Thoracic aorta (tissue), 2 donors: ENCODE measurements at places on chromosomes 3 and 15. TPM values are rescaled to one million over a fixed set of nuclear protein-coding genes. Genes with fewer than 3 reads are reported as not detected.

Gene RTP4
- 0.63 TPM for total RNA-seq

Gene SLC12A1
- total RNA-seq = 0.85 TPM

Gene FBXW12
- total RNA-seq = not detected

Gene MAP1A
- 39.4 TPM for total RNA-seq

Gene LRRC3B
- not detected for total RNA-seq

Gene ADAMTS17
- total RNA-seq = 8.1 TPM

Gene DAZL
- total RNA-seq = not detected

Gene A4GNT
- total RNA-seq = not detected

DNA sequence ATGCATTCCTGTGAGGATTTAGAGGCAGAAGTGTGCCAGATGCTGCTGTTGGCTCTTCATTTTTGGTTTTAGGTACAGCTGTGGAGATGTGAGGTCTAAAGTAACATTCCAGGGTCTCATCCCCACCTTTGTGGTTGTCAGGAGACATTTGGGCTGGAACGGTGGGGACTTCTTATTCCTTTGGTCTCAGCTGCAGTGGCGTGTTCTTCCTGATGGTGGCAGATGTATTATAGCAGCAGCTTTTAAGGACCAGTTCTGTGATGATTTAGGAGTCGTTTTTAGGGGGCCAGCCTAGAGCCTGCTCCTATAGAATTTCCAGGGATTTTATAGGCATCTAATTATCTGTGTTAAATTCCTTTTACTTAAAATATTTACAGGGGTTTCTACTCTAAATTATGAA lies 221.0 kb upstream of the EOMES start:
- no peaks in the 10 kb centered on the region for H3K27me3 ChIP-seq
- DNase-seq = no peak
- H3K27ac ChIP-seq = no peak overlapping the region
- H3K36me3 ChIP-seq = no peaks in the 10 kb centered on the region

DNA sequence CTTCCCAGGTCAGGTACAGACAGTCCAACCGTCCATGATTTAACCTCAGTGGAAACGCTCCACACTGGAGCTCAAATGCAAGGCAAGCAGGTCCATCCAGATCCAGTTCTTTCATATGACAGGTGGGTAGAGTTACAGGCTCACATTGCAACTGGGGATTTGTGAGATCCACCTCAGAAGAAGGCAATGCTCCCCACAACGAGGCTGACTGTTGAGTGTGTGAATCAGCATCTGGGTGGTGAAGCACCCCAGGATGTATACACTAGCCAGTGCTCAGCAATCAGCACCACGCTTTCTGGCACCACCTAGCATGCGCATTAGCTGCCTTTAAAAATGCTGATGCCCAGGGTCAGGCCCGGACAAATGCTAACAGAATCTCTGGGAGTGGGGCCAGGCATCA lies 343.5 kb upstream of the ICE2 start:
- H3K27me3 ChIP-seq = no peaks in the 10 kb centered on the region
- H3K4me1 ChIP-seq = no peaks in the 10 kb centered on the region

GRCh38 chr3:173096140-173096539 lies 44.9 kb downstream of the SPATA16 start:
- H3K27me3 ChIP-seq = no peaks in the 10 kb centered on the region
- DNase-seq = no peak
- no peak overlapping the region for H3K4me3 ChIP-seq
- H3K27ac ChIP-seq = no peak overlapping the region
- no peaks in the 10 kb centered on the region for H3K4me1 ChIP-seq

DNA sequence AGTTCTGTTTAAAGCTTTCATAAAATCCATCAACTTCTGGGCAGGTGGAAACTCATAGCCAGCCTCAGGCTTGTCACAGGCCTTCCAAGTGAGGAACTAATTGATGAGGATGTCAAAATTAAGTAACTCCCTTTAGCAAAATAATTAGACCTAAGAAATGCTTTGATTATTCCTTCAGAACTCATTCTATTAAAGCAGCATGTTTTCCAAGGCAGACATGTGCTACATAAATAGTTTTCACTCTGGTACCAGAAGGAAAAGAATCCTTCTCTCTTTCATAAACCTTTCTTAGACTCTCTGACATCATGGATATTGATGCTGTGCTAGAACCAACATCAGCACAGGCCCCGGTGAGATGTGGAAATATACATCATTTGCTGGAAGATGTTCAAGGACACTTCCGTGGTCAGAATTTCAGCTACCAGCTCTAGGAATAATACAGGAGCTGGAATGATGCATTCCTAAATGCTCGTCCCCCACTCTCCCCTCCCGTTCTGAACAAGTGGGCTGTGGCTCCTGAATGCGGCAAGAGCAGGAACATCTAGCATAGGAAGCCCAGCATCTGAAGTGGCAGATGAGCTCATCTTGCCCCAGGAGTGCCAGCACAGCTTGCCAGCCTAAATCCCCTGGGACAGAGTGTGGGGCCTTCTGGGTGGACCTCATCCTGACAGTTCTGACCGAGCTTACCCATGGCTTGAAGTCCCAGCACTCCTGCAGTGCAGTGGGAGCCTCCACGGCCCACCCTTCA lies 82.4 kb downstream of the WWTR1 start:
- peak overlapping the region; percentile 39 for H3K4me3 ChIP-seq
- H3K27me3 ChIP-seq = no peaks in the 10 kb centered on the region
- peaks cover 98% of the 10 kb centered on the region for H3K4me1 ChIP-seq
- peaks cover 4% of the 10 kb centered on the region for H3K36me3 ChIP-seq
- H3K27ac ChIP-seq = peak overlapping the region; percentile 88

GRCh38 chr3:3259181-3259580 lies 79.7 kb upstream of the CRBN start:
- no peak for DNase-seq
- H3K4me1 ChIP-seq = no peaks in the 10 kb centered on the region
- H3K27me3 ChIP-seq = no peaks in the 10 kb centered on the region
- H3K4me3 ChIP-seq = no peak overlapping the region
- no peaks in the 10 kb centered on the region for H3K36me3 ChIP-seq
- H3K27ac ChIP-seq = no peak overlapping the region

DNA sequence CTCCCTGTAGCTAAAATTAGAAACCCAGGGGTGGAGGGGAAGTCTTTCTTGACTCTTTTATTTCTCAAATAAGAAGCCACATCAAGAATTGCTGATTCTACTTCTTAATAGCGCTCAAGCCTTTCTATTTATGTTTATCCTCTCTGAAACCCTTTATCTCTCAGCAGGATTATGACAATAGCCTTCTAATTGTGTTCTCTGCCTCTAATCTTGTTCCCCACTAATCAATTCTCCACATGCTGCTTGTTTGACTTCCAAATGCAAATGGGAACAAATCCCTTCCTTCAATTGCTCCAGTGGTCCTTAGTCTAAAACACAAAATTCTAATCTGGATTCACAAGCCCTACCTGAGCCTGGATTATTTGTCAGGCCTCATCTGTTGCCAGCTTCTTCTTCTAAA lies 43.7 kb upstream of the CFAP20DC start:
- H3K4me1 ChIP-seq = no peaks in the 10 kb centered on the region
- H3K36me3 ChIP-seq = no peaks in the 10 kb centered on the region
- no peak overlapping the region for H3K27ac ChIP-seq

- H3K27ac ChIP-seq = peak overlapping the region; percentile 69
- peaks cover 27% of the 10 kb centered on the region for H3K4me1 ChIP-seq
- H3K36me3 ChIP-seq = no peaks in the 10 kb centered on the region
- H3K27me3 ChIP-seq = no peaks in the 10 kb centered on the region
These were observed 21.5 kb downstream of the KLHL25 start for GRCh38 chr15:85773249-85773648.

GRCh38 chr15:55627730-55628368 lies 39.7 kb upstream of the PYGO1 start:
- no peak overlapping the region for H3K4me3 ChIP-seq
- DNase-seq = no peak
- no peaks in the 10 kb centered on the region for H3K36me3 ChIP-seq
- no peaks in the 10 kb centered on the region for H3K27me3 ChIP-seq
- H3K4me1 ChIP-seq = no peaks in the 10 kb centered on the region

GRCh38 chr3:5006755-5007202 lies 27.5 kb downstream of the BHLHE40 start:
- H3K4me1 ChIP-seq = no peaks in the 10 kb centered on the region
- no peaks in the 10 kb centered on the region for H3K36me3 ChIP-seq
- no peak overlapping the region for H3K27ac ChIP-seq
- no peak for DNase-seq

DNA sequence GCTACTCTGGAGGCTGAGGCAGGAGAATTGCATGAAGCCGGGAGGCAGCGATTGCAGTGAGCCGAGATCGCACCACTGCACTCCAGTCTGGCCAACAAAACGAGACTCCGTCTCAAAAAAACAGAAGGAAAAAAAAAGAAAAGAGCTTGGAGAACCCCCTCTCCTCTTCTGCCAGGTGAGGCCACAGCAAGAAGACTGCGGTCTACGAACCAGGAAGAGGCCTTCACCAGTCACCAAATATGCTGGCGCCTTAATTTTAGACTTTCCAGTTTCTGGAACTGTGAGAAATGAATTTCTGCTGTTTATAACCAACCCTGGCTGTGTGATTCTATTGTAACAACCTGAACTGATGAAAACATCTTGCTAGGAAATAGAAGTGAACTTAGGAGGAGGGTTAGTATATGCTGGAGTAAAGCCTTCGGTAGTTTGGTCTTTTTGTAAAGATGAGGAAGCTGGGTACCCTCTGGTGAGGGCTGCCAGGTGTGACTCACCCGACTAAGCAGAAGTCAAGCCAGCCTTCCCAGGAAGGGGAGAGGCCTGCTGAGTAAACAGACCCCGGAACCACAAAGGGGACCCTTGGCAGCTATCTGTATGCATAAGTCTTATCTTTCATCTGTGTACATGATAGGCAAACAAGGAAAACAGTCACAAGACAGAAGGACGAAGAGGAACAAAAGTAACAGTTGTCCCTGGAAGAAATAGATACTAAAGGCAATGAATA lies 78.7 kb downstream of the KLF13 start:
- no peaks in the 10 kb centered on the region for H3K27me3 ChIP-seq
- DNase-seq = no peak
- H3K4me1 ChIP-seq = peaks cover 20% of the 10 kb centered on the region
